GM18507 (cell line): ENCODE measurements at places on chromosomes 4 and X.

- no peak for DNase-seq
These were observed 281.4 kb downstream of the CAMK2D start for GRCh38 chr4:113480109-113480508.

GRCh38 chr4:125781651-125782050 is 466.9 kb downstream of the FAT4 start:
- no peak for DNase-seq

DNA sequence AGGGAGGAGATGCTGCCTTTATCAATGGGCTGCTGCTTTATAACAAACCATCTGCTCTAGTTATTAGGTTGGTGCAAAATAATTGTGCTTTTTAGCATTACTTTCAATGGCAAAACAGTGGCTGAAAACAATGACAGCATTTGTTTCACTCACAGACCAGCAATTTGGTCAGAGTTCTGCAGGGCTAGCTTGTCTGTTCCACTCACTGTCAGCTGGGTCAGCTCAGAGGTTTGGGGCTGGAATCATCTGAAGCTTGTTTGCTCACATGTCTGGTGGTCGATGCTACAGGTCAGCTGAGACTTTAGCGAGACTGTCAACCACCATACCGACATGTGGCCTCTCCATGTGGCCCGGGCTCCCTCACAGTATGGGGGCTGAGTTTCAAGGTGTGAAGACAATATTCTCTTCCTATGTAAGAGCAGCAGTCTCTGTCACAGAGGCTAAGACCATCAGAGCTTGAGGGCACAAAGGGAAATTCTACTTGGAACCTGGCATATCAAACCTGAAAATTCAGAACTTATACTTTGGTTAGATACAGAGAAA is 81.3 kb upstream of the LIMCH1 start:
- DNase-seq: no peak

DNA sequence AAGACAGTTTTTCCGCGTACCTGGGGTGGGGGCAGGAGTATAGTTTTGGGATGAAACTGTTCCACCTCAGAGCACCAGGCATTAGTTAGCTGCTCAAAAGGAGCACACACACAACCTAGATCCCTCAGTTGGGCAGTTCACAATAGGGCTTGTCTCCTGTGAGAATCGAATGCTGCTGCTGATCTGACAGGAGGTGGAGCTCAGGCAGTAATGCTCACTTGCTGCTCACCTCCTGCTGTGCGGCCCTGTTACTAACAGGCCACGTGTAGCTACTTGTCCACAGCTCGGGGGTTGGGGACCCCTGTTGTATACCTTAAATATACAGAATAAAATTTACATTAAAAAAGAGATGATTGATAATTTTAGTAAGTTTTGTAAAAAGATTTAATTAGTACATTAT is 191.5 kb downstream of the SLC7A11 start:
- DNase-seq: no peak

- DNase-seq: no peak
These were observed 492.0 kb downstream of the IDS start for GRCh38 chrX:149013081-149013480.

- no peak for DNase-seq
These were observed 1090.9 kb downstream of the SH3BGRL start for GRCh38 chrX:82292803-82293202.

- no peak for DNase-seq
These were observed 1989.0 kb downstream of the C4orf33 start for GRCh38 chr4:131084997-131085396.

GRCh38 chrX:135434258-135435138 is 12.8 kb downstream of the SMIM10L2A start:
- DNase-seq: no peak

DNA sequence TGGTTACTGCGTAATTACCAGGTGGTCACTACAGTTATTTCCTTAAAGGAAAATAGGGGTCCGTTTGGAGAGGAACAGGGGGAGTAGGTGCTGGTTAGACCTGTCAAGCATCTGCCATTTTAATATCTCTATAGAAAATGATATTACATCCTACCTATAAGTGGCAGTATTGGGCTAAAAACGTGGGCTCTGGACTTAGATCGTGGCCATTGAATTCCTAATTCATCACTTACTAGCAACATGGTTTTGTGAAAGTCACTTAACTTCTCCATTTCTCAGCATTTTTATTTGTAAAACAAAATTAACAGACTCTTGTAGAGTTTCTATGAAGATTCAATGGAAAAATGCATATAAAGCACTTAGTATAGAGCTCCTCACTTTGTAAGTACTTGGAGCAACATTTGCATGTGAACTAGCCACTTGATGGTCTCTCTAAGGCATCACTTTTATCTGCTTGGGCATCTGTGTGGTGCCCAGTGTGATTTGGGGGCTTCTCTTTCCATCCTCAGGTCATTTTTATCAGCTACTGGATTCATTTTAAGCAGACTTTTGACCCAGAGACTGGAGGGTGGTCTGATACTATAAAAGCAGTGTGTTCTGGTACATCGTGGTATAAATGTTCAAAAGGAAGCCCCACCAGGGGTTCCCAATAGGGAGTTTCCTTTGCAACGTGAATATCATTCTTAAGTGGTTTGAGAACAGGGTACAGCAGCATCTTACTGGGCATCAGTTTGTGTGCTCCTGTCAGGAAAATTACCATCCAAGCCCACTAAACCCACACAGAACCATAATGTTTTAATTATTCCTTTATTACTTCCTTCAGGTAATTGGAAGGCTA is 42.7 kb upstream of the RASSF6 start:
- no peak for DNase-seq

DNA sequence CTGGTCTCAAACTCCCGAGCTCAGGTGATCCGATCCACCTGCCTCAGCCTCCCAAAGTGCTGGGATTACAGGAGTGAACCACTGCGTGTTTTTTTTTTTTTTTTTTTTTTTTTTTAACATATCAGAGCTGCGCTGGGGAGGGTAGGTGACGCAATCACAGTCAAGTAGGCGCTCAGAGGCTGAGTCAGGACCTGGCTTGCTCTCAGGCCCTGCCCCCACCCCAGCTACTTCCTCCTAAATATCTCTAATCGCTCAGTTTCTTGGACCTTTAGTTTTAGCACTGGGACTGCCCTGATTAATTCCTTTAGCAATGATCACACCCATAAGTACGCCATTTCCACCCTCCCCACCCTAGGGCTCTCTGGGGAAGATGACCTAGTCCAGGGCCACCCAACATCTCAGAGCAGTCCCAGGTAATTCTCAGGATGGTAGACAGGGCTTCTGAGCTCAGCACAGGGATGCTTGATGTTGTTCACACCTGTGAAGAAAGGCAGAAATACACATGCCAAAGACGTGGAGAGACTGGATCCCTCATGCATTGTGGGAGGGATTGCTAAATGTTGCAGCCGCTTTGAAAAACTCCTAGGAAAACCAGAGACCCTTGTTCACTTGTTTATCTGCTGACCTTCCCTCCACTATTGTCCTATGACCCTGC is 50.2 kb downstream of the DDX3X start:
- no peak for DNase-seq

DNA sequence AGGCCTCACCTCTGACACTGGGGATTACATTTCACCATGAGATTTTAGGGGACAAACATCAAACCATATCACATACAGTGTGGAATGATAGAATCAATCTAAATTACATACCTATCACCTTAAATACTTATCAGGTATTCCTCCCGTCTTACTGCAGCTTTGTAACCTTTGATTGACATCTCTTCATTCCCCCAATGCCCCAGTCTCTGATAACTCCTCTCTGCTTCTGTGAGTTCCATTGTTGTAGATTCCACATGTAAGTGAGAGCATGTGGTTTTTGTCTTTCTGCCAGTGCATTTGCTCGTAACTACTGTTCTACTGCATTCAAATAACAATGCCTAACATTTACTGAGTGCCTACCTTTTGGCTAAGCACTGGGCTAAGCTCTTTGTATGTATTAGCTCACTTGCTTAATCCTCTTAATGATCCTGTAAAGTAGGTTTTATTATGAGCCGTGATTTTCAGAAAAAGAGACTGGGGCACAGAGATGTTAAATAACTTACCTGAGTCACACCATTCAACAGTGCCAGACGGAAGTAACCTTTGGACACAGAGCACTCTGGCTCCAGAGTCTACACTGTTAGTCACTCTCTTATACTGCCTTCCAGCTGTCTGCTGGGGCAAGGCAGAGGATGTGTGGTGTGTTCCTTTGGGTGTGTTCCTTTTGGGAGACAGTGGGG is 63.7 kb upstream of the ESX1 start:
- DNase-seq: no peak

GRCh38 chrX:100264200-100264599 is 145.9 kb downstream of the PCDH19 start:
- DNase-seq: no peak

GRCh38 chr4:8846826-8847225 is 24.8 kb downstream of the HMX1 start:
- DNase-seq: no peak

DNA sequence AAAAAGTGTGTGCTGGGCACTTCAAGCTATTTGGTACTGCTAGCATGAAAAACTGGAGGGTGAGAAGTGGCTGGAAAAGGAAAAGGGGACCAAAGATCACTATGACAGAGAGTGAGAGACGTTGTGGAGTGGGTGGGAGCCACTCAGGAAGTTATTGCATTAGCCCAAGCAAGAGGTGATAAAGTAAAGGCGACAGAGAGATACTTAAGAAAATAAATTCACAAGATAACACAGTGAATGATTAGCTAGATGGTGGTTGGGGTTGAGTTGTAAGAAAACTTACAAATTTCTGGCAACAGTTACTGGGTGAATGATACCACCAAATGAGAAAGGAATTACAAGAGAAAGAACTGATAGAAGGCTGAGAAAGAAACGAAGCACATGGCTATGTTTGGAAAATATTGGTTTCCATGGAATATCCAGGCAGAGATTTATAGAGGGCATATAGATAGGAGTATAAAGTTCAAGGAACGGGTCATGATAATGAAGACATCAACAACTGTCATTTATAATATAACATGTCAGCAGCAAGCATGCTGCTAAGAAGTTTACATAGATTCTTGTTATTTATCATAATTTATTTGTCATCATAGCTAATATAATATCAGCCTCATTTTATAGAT is 60.7 kb downstream of the CASK start:
- DNase-seq: no peak

GRCh38 chr4:85028910-85029309 is 62.4 kb upstream of the WDFY3 start:
- no peak for DNase-seq

DNA sequence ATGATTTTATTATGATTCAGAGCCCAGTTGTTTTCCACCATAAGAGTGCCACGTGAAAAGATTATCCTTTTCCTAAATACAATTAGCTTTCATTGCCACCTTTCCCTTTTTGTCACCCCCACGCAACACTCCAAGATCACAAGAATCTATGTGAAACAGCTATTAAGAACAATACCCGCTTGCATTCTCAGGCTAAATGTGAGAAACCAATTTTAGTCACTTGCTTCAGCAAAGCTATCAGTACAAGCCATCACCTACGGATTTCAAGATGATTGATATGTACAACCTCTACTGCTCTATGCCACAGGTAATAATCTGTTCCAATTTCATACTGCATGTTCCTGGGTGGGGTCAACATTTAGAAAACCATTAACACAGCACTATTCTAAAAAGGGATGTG is 2.5 kb downstream of the ATP11C start:
- no peak for DNase-seq

GRCh38 chrX:41559235-41560052 is 112.3 kb downstream of the NYX start:
- DNase-seq: no peak

- no peak for DNase-seq
These were observed 16.0 kb downstream of the ANXA3 start for GRCh38 chr4:78567500-78568060.

DNA sequence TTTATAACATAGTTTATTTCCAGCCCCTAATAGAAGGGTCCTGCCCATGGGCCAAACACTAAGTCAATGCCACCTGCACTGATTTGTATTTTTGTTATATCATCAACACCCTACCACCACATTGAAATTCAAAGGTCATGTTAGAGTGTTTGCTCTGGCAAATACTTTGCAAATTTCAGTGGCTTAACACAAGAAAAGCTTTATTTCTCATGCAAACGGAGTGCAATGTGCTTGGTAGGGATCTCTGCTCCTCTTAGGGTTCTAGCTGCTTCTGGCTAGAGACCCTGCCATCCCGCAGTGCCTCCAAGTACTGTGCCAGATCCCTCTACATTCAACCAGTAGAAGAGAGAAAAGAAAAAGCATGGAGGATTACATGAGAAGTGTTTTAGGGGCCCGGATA is 230.8 kb upstream of the TET2 start:
- no peak for DNase-seq

DNA sequence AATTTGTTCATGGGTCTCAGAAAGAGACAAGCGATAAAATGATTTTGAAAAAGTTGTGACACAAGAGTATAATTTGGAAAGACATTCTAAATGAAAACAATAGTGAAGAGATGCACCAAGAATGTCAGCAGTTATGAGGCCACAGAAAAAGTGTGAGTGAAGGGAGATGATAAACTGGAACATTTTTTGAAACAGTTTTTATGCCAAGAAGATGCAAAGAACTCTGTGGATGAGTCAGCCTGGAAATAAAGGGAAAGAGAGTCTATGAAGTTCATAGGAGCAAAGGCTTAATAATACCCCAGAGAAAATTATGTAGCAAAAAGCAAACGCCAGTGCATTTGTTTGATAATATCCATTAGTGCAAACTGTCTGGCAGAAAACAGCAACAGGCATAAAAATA is 188.4 kb upstream of the TBC1D9 start:
- no peak for DNase-seq

GRCh38 chrX:118780911-118781310 is 42.7 kb upstream of the ZCCHC12 start:
- DNase-seq: no peak

GRCh38 chr4:67700116-67700737 is 728 bp downstream of the UBA6 start:
- peak; percentile 14 for DNase-seq

- no peak for DNase-seq
These were observed 89.9 kb downstream of the FTHL17 start for GRCh38 chrX:30981968-30982367.
